Caudate nucleus (tissue), 63 donors: ENCODE measurements at places on chromosomes 11 and 22.

DNA sequence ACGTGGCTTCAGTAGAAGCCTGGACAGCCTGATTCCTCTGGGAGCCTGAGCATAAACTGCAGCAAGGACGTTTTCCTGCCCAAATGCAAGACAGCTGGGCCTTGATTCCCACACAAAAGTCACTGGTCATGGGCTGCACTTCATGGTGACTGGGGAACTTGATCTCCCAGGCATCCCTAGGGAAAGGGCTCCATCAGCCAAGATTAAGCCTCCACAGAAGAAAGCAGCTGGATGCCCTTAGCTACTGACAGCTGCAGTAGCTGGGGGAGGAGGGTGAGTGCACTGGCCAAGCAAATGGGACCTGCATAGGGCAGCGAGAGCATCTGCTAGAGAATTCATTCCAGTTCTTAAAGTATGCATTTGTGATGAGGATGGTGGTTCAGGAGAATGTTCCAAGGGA lies 267.4 kb upstream of the ISX start:
- no peak for DNase-seq

GRCh38 chr11:369336-370018 lies at the start of gene B4GALNT4:
Gene B4GALNT4, plus strand, starts transcription at chr11:369499. Its CDS starts 305 bp downstream, at chr11:369804.
- peak; percentile 42 for DNase-seq

DNA sequence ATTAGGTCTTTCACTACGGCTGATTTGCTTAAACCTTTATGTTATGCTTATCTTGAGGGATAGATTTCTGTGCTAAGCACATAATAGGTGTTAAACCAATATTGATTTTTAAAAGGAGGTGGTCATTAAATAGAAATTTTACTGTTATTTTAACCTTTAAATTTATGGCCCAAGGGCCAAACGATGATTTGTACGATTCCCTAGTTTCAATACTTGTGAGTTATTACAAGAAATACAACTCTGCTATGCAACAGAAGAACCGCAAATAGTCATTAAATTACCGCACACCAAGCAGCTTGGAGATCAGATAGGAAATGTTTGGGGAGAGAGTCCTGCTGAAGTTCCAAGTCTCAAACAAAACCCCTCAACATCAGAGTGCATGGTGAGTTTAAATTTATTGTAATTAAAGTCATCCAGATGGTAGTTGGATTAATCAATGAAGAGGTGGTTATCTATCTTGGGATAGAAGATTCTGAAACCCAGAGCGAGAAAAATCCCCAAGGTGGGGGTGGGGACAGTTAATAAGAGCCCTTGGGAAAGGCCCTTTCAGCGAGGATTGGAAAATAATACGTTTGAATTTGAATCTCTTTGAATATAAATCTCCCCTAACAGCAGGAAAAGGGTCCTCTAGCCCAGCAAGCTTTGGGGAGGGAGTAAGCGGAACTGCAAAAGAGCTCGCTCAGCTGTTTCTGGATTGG lies 805 bp upstream of the QSER1 start:
- DNase-seq: no peak

GRCh38 chr22:46053563-46054090 lies 76.7 kb upstream of the WNT7B start:
- DNase-seq: peak; percentile 69

DNA sequence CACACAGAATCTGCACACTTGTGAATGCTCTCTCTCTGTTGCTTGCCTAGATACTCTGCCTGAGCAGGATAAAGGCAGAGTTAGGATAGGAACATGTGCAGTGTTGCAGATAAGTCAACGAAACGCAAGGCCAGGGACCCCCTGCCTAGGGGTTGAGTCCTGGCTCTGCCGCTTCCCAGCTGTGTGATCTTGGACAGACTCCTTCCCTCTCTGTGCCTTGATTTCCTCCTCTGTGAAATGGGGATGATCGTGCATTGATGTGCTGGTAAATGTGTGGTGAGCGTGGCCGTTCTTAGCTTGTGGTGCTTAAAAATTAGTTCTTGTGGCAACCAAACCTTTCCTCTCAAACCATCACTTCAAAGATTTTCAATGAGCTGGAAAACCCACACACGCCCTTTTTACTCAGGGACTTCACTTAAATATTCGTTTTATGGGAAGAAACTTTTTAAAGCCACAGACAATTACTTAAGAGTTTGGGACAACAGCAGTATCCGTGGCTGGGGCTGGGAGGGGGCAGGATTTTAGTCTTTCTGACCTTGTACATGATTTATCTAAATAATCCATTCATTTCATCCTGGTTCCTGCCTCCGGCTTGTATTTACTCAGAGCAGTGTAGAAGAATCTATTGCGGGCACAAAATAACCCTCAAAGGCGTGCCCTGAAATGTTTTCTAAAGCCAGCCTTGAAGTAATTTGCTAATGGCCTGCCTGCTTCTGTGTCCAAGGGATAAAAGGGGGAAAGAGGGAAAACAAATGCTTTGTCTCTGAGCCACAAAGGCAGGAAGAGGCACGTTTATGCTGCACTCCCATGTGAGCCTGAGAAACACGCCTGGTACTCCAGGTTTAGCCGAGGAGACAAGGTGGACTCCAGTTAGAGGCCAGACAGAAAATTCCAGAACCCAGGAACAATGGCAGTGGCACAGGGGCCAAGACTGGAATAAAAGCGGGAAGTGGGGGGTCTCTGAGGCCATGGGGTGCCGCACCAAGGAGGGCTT lies 85.0 kb upstream of the CRYBB3 start:
- no peak for DNase-seq

DNA sequence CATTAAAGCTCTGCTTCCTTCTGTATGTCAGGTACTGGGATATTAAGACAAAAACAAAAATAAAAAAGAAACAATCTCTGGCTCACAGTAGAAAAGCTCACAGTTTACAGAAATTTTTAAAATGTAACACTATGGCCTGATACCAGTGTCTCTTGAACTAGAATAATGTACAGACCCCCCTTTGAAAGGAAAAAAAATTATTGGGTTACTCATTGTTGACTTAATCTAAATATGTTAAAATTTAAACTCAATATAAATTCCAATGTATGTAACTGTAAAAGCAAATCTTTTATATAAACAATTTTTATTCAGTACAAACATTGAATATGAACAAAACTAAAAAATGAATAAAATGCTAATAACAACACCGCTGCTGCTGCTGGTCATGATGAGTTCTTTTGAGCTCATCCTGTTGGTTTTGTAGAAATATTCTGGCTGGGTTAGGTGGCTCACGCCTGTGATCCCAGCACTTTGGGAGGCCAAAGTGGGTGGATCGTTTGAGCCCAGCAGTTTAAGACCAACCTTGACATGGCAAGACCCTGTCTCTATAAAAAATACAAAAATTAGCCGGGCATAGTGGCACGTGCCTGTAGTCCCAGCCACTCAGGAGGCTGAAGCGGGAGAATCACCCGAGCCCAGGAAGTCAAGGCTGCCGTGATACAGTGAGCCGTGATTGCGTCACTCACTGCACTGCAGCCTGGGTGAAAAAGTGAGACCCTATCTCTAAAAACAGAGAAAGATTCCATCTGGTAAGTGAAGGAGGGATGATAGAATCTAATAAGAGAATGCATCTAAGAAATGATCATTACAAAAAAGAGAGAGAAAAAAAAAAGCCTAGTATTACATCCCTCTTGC lies 11.8 kb upstream of the KCNE3 start:
- DNase-seq: no peak

GRCh38 chr22:38494498-38494897 lies 11.6 kb downstream of the DDX17 start:
- no peak for DNase-seq

GRCh38 chr11:63507511-63507910 lies 1.6 kb downstream of the LGALS12 start:
- no peak for DNase-seq

- DNase-seq: no peak
Measured at GRCh38 chr11:104881117-104881794, 17.0 kb downstream of the CASP12 start.

- no peak for DNase-seq
Measured at GRCh38 chr22:27879923-27880322, 39.1 kb downstream of the PITPNB start.

- DNase-seq: peak; percentile 72
Measured at GRCh38 chr11:68042219-68043028, 3.6 kb downstream of the TCIRG1 start.

DNA sequence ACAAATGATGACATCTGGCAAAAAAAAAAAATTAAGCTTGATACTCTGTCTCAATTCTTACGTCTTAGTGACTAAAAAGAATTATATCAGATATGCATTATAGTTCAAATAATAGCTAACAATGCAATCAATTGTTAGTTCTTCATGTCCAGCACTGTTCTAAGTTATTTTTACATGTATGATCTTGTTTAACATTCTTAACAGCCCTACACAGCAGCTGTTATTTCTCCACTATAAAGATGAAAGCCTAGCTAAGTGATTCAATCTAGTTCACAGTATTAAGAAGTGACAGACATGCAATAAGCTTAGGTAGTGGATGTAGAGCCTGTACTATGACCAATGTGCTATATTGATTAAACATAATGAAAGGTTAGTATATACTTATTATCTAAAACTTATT lies 4.1 kb downstream of the ZNF214 start:
- DNase-seq: no peak

DNA sequence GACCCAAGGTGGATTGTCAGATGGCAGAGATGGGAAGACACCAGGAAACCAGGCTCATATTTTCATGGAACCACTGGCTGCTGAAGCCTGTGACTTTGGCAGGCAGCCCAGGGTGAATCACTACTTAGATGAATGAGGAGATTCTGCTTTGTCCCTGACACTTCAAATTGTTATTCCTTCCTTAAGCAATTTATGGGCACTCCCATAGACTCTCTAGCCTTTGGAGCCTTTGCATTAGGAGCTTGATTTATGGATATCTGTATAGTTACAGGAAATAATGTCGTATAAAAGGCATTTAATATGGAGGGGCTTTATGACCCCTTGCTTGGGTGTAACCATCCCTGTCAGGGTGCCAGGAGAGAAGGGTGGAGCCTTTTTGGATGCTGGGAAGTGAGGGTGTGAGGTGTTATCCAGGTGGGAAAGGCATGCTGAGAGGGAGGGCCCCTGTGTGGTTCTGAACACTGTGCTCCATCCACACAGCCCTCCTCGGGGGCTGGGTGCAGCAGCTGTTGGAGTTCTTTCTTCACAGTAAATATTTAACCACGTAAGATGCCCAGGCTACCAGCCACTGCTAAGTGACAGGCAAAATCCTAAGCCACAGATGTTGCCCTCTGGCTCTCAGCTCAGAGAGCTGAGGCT lies 35.3 kb downstream of the IL18 start:
- DNase-seq: no peak

GRCh38 chr11:33843018-33843417 lies 48.9 kb downstream of the LMO2 start:
- no peak for DNase-seq

DNA sequence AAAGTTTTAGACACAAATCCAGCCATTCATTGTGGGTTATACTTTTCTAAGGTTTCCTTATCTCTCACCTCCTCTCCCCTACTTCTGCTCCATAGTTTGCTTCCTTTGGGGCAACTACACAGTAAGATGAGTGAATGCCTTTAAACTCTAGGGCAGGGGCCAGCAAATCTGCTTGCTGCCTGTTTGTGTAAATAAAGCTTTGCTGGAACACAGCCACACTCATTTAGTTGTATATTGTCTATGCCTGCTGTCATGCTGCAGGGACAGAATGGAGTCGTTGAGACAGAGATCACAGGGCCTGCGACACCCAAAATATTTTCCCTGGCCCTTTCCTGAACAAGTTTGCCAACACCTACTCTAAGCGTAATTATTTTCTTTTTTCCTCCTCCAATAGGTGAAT lies 58.7 kb downstream of the TECTA start:
- DNase-seq: no peak

- DNase-seq: peak; percentile 37
Measured at GRCh38 chr11:131671734-131672133, 301.3 kb downstream of the NTM start.

DNA sequence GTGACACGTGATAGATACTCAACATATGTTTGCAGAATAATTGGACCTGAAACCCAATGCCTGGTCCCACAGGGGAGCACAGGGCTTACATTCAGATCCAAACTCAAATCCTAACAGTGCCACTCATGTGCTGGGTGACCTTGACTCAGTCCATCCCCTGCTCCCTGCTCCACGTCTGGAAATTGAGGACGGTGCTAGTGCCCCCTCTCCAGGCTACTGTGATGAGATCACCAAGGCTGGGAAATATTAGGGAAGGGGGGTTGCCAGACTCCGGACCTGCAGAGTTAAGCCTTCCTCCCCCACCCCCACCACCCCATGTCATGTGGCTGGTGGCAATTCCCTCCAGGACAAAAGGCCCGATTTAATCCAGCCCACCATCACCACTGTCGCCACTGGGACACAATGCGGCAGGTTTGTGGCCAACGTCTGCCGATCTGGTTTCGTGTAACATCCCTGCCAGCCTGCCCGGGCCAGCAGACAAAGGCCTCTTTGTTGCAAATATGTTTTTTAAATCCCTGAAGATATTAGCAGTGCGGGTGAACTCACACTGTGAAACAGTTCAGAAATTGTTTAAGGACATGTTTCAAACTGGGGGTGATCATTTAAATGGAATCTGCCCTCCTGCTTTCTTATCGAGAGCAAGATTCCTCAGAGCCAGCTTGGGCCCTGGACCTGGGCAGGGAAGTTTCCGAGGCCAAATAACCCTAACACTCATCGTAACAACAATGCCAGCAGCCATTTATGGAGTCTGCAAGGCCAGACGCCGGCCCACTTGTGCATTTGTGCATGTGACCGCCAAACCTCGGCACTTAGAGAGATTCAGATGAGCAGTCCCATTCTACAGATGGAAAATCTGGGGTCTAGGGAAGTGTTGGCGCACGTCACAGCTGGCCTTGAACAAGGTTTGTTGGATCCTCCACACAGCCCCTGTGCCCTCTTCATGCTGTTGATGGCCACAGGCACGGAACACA lies 19.6 kb upstream of the MN1 start:
- no peak for DNase-seq

DNA sequence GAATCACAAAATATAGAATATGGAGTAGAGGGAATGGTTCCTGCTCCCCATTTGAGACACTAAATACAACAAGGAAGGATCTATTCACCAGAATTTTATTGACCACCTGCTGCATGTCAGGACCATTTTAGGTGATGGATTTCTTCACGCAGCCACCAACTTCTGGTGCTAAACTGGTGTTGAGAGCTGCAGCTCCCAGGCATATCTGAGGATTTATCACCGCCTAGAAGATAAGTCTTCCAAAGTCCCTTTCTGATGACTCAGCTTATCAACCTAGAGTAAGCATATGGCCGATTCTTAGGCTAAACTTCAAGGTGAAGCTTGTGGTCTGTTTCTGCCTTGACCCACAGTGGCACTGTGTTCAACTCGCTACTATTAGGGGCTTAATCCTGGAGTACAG lies 6.7 kb downstream of the DDI1 start:
- no peak for DNase-seq

GRCh38 chr11:92843455-92843854 lies 126.0 kb upstream of the MTNR1B start:
- no peak for DNase-seq

- no peak for DNase-seq
Measured at GRCh38 chr11:114208377-114208776, 87.8 kb upstream of the NNMT start.

- no peak for DNase-seq
Measured at GRCh38 chr22:17101475-17102296, 16.9 kb downstream of the IL17RA start.

DNA sequence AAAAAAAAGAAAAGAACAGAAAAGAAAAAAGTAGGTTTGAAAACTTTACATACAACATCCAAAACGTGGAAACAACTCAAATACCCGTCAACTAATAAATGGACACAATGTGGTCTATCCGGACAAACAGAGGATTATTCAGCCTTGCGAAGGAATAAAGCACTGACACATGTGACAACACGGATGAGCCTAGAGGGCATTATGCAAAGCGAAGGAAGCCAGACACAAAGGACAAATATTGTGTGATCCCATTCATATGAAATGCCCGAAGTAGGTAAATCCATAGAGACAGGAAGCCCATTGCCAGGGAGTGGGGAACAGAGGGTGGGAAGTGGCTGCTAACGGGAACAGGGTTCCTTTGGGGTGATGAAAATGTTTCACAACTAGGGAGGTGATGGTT lies 11.8 kb downstream of the RFPL1 start:
- no peak for DNase-seq
